ENCODE measurements at places on chromosomes 11 and 22.
A peak's percentile ranks its signal among the peaks of the same experiment; 100 is the strongest.

GRCh38 chr11:130813196-130813595, 103.1 kb downstream of the SNX19 start:
- no peak for DNase-seq

GRCh38 chr11:118659953-118660680, 19.3 kb downstream of the TREH start:
- no peak for DNase-seq

- no peak for DNase-seq
These were observed 7.2 kb upstream of the IL18BP start for GRCh38 chr11:71991494-71991893.

- no peak for DNase-seq
These were observed 54.7 kb downstream of the WNT11 start for GRCh38 chr11:76151556-76152085.

GRCh38 chr22:32920032-32920628, 118.6 kb downstream of the TIMP3 start:
- peak; percentile 79 for DNase-seq

DNA sequence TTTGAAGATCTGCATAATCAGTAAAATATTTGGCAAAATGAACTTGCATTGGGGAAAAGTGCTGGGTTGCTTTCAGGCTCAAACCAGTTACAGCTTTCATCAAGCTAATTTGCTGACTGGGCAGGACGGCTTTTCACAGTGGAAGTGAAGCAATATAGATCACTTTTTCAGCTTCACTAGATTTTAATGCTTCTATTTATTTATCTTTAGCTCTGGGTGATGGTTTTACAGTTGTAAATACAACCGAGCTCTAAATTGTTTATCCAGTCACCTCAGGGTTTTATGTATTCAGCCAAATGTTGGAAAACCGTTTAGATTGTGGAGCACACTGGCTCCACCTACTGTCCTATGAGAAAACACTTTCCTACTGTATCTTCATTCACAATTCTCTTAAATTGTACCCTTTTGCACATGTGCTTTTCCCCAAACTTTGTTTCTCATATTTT, 58.2 kb downstream of the ACER3 start:
- DNase-seq = peak; percentile 79

- no peak for DNase-seq
These were observed 5.3 kb downstream of the HARBI1 start for GRCh38 chr11:46611526-46612304.

GRCh38 chr11:133176748-133177147, 355.6 kb downstream of the OPCML start:
- DNase-seq = no peak

GRCh38 chr22:42697542-42698013, 23.1 kb downstream of the A4GALT start:
- peak; percentile 82 for DNase-seq

DNA sequence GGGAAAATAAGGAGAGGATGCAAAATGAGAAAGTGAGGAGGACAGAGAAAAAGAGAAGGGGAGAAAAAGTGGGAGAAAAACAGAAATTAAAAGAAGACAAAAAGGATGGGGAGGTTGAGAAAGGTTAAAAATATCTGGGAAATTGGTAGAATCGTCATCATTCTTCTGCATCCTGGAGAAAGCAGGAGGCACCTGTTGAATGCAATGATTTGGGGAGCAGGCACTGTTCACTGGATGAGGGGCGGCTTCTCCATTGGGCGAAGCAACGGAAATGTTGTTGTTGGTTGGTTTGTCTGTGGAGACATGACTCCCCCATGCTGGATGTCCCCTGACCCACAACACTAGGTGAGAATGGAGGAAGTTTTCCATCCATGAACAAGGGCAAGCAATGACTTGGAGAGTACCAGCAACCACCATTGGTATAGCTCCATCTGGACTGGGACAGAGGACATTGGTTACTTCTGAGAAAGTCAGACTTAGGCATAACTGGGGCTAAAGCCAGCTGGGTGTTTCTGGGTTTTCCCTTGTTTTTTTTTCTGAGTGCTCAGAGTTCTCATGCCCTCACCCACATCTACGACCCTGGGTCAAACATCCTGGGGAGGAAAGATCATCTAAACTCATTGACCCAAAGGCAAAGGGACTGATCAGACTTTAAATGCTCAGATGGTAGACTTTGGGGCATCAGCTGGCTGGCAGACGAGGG, 11.9 kb upstream of the CD44 start:
- DNase-seq = no peak

DNA sequence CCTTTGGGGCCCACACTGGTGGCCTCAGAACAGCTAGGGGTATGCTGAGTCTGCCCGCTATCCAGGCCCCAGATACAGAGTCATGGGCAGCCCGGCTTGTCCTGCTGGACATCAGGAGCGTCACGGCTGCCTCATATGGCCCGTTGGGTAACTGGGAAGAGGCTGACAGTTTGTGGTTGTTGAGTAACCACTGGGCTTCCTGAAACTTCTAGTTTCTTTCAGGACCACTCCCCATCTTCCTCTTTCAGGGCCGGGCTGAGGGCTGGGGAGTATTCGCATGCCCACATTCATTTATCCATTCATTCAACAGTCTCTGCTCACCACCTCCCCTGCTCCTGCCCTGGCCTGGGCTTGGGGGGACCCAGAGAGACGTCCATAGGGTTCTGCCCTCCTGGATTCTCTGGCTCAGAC, 13.4 kb upstream of the P2RY2 start:
- DNase-seq = no peak

DNA sequence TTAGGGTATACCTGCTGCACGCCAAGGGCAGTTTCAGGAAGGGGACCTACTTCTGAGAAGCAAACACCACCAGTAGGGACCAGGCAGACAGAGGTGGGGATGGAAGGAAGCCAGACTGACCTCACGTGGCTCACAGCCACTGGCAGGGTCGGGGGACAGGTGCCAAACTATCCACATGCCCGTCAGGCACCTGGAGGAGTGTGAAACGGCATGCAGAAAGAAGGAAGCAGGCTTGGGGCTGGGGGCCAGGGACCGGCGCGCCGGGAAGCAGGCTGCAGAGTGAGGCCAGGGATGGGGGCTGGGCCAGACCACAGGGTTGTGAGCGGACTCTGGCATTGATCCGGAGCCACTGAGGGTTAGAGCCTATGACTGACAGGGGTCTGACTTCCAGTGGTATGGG, 47.5 kb downstream of the CDKN1C start:
- DNase-seq = no peak

All from fibroblast of the aortic adventitia (primary cell).